CD4-positive, CD25-positive, alpha-beta regulatory T cell (primary cell): ENCODE measurements at places on chromosomes 12 and 14. TPM values are rescaled to one million over a fixed set of nuclear protein-coding genes. Genes with fewer than 3 reads are reported as not detected.

DNA sequence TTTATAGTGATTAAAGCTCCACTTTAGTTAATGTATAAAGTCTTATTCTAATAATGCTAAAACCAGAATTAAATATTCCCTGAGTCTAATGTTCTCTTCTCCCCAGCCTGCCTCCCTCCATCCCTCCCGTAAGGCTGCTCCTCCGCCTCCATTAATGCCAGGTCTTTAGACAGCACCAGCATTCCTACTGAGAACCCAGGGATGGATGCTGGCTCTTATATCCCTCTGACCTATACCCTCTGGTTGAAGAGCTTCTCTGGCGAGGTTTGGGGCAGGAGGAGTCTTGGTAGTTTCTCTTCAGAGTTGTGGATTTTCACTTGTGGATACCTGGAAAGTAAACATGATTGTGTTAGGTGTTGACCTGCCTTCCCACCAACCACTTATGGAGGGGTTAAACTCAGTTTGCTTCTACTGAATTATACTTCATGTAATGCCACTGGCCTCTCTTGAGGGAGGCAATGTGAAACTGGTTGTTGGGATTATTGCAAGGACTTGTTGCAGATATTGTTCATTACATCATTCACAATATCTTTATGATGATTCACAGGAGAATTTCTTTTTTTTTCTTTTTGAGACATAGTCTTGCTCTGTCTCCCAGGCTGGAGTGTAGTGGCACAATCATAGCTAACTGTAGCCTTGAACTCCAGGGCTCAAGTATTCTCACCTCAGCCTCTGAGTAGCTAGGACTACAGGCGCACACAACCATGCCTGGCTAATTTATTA is 11.1 kb upstream of the SMAGP start:
- no peak for DNase-seq

GRCh38 chr14:23572836-23573235 is 5.2 kb upstream of the AP1G2 start:
- DNase-seq = no peak

DNA sequence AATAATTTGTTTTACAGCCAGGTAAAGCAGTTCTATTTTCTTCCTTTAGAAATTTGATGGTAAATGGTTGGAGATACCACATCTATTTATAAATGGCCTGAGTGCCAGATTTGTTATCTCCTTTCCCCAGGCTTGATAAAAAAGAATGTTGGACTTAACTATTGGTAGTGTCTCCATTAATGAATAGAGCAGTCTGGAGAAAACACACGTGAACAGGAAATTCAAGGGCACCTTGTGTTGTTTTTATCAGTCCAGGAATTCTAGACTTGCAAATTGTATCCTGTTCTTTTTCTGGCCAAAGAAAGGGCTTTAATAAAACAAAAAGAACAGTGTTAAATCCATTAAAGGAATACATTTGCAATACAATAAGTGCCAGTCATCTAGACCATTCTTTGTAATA is 40.8 kb upstream of the BMAL2 start:
- DNase-seq = no peak

GRCh38 chr14:88612981-88613380 is 50.1 kb downstream of the ZC3H14 start:
- DNase-seq = no peak

The SERPINA10 gene
- not detected for polyA plus RNA-seq

- no peak for DNase-seq
Measured at GRCh38 chr12:82848845-82849244, 162.1 kb downstream of the TMTC2 start.

The CCDC197 gene
- polyA plus RNA-seq = not detected

GRCh38 chr14:25896777-25897176 is 701.1 kb downstream of the NOVA1 start:
- no peak for DNase-seq

DNA sequence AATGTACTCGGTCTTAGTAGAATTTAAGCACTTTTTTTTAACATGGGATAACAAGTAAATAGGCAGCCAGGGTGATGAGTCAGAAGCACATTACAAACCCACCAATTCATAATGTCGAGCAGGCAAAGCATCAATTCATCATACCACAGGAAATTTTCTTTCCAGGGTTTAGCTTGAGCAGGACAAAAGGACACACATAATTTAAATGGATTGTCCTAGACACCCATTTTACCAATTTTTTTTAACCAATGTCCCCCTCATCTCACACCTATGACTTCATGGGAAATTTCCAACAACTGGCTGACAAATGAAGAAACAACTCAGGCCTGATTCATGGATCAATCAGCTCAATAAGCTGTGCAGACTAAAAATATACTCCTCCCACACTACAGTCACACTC is 58.8 kb upstream of the FOXG1 start:
- DNase-seq = no peak

DNA sequence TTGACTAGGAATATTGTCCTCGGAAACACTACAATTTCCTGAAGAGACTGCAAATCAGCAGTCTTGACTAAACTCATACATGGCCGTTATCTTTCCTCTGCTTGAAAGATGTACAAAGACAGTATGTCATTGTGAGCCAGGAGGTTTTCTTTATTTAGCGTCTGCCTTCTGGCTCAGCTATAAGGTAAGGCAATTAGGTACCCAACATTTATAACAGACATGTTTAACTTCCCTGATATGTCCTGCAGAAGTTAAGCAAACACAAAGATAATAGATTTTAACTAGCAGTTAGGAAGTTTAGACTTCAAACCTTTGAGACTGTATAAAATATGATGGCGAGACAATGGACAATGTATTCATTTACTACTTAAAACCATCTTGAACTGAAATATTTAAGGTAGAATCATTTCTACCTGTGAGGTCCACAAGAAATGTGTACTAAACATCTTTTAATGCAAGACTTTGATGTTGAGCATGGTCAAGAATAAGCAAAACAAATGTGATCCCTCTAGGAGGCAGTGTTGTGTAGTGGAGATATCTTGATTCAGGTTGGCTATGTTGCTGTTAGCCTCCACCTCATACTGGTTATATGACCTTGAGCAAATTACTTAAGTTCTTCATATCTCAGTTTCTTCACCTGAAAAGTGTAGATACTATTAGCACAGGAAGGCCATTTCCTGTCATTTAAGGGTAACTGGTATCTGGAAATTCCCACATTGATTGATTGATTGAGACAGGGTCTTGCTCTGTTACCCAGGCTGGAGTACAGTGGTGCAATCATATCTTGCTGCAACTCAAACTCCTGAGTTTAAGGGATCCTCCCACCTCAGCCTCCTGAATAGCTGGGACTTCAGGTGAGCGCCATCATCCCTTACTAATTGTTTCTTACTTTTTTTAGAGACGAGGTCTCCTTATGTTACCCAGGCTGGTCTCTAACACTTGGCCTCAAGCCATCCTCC is 96.3 kb upstream of the EEA1 start:
- DNase-seq = no peak

- DNase-seq = no peak
Measured at GRCh38 chr14:53412819-53413675, 259.9 kb upstream of the DDHD1 start.

GRCh38 chr14:101657372-101657771 is 96.1 kb downstream of the DIO3 start:
- DNase-seq = no peak

- no peak for DNase-seq
Measured at GRCh38 chr12:83106873-83107272, 420.2 kb downstream of the TMTC2 start.

The LMNTD1 gene
- polyA plus RNA-seq = not detected

- DNase-seq = no peak
Measured at GRCh38 chr12:117096501-117097042, 2.6 kb downstream of the TESC start.

DNA sequence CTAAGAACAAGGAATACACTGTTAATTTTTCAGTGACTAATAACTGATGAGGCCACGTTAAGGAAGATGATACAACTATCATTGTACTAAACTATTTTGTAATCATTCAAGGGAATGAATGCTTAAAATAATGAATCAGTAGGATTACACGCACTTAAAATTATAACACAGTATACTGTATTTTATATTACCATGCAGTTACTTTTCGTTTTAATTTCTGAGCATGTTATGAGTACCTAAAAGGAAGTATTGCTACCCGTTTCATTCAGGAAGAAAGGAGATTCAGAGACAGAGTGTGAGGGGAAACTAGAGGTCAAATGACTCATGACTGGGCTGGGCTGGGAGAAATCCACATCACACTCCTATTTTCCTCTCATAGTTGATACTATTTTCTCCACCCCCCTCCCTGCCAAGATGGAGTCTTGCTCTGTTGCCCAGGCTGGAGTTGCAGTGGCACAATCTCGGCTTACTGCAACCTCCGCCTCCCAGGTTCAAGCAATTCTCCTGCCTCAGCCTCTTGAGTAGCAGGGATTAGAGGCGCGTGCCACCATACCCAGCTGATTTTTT is 202.0 kb downstream of the PPM1H start:
- no peak for DNase-seq

DNA sequence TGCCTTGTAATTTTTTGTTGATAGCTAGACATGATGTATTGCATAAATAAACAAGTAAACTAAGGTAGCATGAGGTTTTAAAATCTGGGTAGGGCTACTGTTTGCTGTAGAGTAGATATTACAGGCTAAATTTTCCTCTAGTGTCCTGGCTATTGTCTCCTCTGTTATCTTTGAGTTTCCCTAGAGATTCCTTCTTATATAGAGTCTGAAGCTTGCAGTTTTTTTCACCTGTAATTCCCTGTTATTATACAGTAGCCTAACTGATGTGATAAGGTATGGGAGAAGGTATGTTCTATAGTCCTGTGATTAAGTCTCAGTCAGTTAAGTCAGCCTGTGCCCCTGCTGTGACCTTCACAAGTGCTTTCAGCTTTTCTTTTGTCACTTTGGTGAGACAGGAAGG is 9.5 kb downstream of the ETFBKMT start:
- DNase-seq = no peak
